Renal cortical epithelial cell (primary cell): ENCODE measurements at places on chromosomes 3 and 15. TPM values are rescaled to one million over a fixed set of nuclear protein-coding genes. Genes with fewer than 3 reads are reported as not detected.

The RTP3 gene
- total RNA-seq: not detected in 2 replicates

The SCN5A gene
- total RNA-seq: 0.20 and 0.52 TPM in 2 replicates

The SEMA3G gene
- total RNA-seq: 0.05 and 0.17 TPM in 2 replicates

The ACTC1 gene
- not detected in 2 replicates for total RNA-seq

The NECTIN3 gene
- 52.1 and 74.7 TPM in 2 replicates for total RNA-seq

The MYZAP gene
- 0.20 and 1.7 TPM in 2 replicates for total RNA-seq

The FBXW12 gene
- not detected in 2 replicates for total RNA-seq

DNA sequence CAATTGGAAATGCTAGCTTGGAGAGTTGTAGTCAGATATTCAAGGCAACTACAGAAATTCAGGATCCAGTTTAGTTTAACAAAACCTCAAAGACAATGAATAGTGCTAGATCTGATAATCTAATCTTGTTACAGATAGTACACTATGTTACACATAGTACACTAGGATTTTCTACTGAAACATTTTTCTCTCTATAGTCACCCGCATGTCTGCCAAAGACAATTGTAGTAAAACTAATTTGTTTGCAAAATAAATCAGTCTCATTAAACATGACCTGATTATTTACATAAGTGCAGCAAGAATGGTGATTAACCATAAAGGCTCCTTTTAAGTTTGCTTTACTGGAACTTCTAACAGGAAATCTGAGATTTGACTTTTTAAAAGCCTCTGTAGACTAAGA is 52.0 kb downstream of the ILDR1 start:
- DNase-seq: peak; percentile 60

DNA sequence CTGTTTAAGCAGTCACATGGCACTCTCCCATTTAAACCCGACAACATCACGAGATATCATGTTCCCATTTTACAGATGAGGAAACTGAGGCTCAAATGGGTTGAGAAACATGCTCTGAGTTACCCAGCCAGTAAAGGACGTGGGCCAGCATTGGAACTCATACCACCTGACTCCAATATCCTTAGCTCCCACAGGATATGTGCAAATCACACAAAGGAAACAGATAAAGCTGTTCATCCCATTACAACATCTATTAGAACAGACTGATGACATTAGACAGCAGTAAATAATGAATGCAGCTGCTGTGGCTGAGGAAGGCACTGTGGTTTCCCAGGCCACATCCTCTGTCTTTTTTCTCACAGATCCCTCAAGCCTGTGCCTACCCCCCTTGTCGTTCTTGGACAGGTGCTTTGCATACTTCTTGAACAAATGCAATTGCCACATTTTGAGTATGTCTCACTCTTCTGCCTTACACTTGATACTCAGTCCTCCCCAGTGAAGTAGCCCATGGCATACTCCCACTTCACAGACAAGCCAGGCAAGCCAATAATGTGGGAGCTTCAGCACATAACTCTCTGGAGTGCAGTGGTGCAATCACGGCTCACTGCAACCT is 17.7 kb downstream of the FRMD4B start:
- DNase-seq: peak; percentile 18

DNA sequence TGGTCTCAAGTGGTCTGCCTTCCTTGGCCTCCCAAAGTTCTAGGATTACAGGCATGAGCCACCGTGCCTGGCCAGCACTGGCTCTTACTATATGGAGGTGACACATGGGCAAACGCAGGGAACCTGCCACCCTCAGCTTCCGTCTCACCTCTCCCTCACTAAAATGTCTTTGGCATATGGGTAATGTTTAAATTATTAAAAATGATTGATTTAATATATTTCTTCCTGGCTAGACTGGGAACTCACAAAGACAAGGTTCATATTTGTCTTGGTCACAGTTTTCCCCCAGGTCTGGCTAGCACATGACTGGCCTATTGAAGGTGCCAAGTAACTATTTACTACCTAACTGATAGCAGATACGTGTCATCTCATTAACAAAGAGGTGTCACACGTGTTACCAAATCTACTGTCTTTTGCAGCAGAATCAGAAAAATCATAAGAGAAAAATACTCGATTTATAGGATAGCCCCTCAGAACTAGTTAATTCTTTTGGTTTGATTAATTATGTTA is 48.2 kb downstream of the SYNM start:
- DNase-seq: no peak

DNA sequence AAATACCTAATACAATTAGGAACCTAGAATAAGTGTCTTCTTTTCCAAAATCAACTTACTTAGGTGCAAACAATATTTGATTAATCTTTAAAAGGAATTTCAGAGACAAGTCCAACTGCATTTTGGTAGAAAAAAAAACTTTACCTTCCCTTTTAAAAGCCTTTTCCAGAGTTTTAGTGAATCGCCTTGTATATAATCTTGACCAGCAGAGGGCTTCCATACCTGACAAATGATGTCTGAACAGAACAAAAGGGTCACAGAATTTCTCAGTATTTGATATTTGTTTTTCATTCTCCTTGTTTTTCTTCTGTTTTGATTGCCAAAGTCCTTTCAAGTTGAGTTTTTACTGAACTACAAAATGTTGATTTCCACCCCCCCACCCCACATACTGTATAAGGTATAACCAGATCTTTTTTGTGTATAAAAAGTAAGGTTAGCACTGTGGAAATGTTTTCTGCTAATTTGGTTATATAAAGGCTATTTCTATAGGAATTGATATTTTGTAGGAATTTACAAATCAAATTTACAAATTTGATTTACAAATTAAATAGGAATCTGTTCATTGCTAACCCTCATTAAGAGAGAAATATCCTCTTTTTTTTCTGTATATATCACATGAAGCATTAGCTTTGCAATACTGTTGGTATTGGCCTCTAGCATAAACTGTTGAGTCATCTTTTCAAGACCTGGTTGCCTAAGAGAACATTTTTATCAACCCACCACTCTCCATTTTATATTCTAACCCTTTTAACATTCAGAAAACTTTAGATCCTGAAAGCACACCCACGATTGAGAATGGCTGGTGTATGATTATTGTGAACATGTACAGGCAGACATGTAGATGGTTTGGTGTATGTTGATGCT is 464.1 kb upstream of the RARB start:
- DNase-seq: peak; percentile 38

- DNase-seq: no peak
These were observed 87.8 kb upstream of the GALNT15 start for GRCh38 chr3:16086690-16087089.

DNA sequence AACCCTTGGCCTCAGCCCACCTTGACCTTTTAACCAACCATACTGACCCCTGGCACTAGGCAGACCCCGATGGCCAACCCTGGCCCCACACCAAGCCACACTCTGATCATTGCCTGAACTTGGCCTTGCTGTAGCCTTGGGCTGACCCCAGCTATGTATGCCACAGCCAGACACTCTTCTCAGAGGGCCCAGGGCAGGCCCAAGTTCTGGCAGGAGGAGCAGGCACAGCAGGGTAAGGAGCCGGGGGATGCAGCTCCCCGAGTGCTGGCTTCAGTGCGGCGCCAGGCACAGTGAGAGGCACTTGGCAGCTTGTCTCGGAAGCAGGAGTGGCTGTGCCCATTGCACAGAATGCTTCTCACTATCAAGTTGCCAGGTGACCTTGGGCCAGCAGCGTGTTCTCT is 22.3 kb downstream of the PRR20G start:
- DNase-seq: no peak

- peak; percentile 97 for DNase-seq
These were observed 6.6 kb downstream of the GPX1 start for GRCh38 chr3:49351521-49352011.

GRCh38 chr3:72127224-72127612 is 342.3 kb upstream of the PROK2 start:
- DNase-seq: no peak

- peak; percentile 32 for DNase-seq
These were observed 130.0 kb downstream of the ASB7 start for GRCh38 chr15:100732211-100733055.

GRCh38 chr3:159635047-159635641 is 353.5 kb upstream of the IL12A start:
- peak; percentile 83 for DNase-seq

- DNase-seq: no peak
These were observed 161.0 kb downstream of the ARRDC4 start for GRCh38 chr15:98121536-98121935.

DNA sequence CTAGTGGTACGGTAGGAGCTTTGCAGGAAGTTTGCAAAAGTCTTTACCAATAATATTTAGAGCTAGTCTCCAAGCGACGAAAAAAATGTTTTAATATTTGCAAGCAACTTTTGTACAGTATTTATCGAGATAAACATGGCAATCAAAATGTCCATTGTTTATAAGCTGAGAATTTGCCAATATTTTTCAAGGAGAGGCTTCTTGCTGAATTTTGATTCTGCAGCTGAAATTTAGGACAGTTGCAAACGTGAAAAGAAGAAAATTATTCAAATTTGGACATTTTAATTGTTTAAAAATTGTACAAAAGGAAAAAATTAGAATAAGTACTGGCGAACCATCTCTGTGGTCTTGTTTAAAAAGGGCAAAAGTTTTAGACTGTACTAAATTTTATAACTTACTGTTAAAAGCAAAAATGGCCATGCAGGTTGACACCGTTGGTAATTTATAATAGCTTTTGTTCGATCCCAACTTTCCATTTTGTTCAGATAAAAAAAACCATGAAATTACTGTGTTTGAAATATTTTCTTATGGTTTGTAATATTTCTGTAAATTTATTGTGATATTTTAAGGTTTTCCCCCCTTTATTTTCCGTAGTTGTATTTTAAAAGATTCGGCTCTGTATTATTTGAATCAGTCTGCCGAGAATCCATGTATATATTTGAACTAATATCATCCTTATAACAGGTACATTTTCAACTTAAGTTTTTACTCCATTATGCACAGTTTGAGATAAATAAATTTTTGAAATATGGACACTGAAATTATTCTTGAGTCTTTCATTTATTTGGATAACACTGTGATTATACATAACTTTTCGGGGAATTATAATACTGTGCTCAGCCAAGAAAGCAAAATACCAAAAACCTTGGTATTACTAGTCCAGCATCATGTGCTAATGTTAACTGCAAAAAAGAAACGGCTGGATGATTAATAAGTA is 2.2 kb downstream of the SOX2 start:
- no peak for DNase-seq

DNA sequence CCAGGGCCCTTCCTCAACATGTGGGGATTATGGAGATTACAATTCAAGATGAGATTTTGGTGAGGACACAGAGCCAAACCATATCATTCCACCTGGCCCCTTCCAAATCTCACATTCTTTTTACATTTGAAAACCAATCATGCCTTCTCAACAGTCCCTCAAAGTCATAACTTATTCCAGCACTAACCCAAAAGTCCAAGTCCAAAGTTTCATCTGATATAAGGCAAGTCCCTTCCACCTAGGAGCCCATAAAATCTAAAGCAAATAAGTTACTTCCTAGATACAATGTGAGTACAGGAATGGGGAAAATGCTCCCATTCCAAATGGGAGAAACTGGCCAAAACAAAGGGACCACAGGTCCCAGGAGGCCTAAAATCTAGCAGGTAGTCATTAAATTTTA is 309.5 kb upstream of the SLITRK3 start:
- DNase-seq: no peak

DNA sequence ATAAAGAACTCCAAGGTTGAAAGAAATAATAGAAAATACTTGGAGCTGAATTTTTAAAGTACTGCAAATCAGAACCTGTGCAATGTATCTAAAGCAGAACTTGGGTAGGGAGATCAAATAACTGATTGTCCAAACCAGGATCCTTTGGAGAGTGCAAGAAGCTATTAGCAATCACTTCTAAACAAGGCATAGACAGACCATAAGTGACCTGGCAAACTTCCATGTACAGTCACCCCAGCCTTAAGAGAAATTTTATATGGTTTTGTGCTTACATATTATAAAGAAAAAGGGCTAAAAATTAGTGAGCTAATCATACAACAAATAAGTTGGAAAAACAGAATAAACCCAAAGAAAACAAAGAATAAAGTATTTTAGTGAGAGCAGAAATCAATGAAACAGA is 35.2 kb downstream of the ETV5 start:
- DNase-seq: no peak

- no peak for DNase-seq
These were observed 204.3 kb upstream of the UBE3A start for GRCh38 chr15:25643120-25643519.

- no peak for DNase-seq
These were observed 25.4 kb downstream of the CXCR6 start for GRCh38 chr3:45968706-45969105.

DNA sequence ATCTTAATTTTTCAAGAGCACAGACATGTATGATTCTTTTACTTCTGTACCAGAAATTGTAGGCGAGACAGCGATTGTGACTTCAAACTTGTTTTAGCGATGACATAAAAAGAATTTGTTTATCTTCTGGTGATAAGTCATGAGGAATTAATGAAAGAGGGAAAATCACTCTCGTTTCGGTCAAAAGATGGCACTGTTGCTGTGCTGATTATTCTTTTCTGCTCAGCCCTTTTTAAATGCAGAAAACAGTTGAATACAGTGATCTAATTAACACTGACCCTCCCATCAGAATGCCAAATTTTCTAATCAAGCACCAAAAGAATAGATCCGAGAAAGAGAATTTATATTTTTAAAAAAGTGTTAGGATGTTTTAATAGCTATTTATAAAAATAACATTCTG is 52.6 kb downstream of the NSUN3 start:
- peak; percentile 34 for DNase-seq

DNA sequence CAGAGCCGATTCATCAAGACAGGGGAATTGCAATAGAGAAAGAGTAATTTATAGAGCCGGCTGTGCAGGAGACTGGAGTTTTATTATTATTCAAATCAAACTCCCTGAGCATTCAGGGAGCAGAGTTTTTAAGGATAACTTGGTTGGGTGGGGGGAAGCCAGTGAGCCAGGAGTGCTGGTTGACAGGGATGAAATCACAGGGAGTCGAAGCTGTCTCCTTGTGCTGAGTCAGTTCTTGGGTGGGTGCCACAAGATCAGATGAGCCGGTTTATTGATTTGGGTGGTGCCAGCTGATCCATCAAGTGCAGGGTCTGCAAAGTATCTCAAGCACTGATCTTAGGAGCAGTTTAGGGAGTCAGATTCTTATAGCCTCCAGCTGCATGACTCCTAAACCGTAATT is 95.4 kb upstream of the CCDC80 start:
- no peak for DNase-seq
